ENCODE measurements at places on chromosomes 12 and 14.

DNA sequence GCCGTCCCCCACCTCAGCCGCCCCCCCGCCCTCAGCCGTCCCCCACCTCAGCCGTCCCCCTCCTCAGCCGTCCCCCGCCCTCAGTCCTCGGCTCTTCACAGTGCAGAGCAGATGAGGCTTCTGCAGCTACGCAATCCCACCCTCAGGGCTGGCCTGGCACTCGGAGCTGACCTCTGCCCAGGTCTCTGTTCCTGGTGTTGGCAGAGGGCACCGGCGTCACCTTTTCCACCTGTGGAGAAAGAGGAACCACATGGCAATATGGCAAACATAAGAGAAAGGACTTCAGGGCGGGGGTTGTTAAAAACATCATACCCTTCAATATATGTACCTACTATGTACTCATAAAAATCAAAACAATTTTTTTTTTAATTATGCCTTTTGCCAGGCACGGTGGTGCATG lies 45.8 kb downstream of the MLXIP start:
- DNase-seq, result no peak

GRCh38 chr12:95599880-95600279 lies 48.6 kb upstream of the USP44 start:
- no peak for DNase-seq

DNA sequence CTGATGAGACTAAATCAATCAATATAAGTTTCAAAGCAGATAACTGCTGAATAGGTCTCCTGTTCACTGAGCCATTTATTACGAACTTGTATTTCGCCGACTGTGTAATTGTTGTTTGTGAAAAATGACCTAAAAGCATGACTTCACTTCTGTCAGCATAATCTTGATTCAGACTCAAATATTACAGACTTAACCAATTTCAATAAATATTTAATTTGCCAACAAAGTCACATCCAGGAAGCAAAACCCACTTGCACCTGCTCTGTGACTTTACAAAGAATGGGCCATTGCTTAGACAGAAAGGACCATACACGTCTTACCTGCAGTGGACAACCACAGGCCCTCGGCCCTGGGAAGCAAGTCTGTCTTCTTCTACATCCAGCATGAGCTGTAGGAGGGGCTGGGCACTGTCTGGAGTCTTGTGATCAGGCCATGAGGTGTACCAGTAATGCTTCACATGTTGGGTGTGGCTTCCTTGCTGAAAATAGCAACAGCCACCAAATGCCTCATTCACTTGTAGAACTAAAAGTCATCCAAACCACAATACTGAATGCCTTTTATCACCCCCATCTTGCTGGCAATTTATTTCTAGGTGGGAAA lies 23.5 kb upstream of the PTPRB start:
- no peak for DNase-seq

- DNase-seq, result no peak
These were observed 84.5 kb downstream of the PLEKHG3 start for GRCh38 chr14:64788706-64789105.

DNA sequence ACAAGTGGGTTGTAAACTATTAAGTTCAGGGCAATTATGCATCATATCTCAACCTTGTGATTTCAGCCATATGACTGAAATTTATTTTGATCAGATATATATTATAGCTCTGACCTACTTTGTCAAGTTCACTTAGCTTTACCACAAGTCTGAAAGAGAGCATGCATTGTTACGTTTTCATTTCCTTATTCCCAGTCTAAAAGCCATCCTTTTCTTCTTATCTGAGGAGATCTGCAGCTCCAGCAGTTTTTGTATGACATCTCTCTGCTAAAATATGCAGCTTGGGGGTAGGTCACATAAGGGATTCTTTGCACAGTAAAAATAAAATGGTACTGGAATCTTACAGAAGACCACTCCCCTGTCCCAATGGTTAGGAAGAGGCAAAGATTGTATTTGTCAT lies 1682.8 kb upstream of the FLRT2 start:
- no peak for DNase-seq

DNA sequence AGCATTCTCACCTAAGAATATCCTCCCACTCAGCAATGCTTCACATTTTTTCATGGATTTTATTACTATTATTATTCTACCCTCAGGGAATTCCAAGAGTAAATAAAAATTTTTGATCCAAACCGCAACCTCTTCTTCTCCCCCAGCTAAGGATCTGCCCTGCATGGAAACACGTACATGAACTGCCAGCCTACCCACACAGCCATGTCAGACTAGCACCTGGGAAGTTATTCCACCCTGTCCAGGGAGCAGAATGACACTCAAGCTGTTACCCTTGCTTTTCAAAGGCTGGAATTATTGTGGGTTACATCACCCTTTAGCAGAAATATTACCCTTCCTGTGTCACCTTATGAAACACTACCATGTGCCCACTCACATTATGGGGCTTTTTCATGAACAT lies 227.3 kb upstream of the USP15 start:
- DNase-seq, result no peak

DNA sequence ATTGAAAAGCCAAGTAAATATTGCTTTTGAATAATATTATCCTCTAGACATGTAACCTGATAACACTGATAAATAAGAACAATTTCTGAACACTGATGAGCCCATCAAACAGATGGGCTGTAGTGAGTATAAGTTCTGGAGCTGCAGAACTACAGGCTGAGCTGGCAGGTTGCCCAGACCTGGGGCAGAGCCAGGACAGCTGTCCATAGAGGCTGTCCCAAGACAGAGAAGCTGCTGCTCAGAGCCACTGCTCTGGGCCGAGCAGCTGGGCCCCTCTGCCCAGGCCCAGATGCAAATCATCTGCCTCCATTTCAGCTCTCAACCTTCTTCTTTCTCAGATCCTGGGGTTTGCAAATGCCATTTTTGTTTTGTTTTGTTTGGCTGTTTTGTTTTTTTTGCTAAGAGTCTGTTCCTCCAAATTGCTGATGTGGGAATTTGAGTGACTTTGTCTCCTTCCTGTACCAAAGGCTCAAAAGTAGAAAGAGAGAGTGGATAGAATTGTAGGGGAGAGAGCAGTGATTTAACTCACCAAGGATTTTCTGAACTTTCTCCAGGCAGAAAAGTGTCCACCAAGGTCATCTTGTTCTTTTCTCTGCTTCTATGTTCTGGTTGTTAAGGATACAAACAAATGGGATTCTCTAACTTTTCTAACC lies 4.0 kb upstream of the TESPA1 start:
- no peak for DNase-seq

DNA sequence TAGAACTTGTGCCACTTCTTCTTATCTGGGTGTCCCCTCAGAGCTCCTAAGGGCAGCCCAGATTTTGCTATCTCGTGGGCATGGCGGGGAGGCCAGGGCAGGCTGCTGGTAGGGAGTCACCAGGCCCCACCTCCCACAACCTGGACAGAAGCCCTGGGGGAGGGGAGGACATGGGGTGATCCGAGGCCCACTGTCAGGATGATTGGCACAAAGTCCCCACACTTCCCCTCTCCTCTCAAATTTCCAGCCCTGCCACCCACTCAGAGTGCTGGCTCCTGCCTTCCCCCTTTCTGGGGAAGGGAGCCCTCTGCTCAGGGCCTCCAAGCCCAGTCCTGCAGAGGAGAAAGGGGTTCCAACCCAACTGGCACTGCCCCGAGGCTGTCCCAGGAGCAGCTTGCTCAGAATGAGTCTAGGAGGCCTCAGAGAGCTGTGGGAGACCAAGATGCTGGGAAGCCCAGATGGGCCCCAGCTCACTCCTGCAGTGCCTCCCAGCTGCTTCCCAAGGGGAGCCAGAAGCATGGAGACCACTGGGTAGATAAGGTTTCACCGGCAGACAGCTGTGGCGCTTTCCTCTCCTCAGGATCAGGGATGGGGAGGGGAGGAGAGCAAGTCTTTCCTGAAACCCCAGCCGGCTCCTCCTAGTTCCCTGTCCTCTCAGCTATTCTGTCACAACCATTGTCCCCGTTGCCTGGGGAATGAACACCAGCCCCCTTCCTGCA lies 82.8 kb downstream of the B4GALNT3 start:
- DNase-seq, result no peak
